Activated CD4-positive, alpha-beta T cell treated with anti-CD3 and anti-CD28 coated beads, Interleukin-2, amount 10 ng/mL, durations not matched to agents 7 days and 5 days (primary cell): ENCODE measurements at places on chromosomes 2 and 18. TPM values are rescaled to one million over a fixed set of nuclear protein-coding genes. Genes with fewer than 3 reads are reported as not detected.

The PROKR1 gene
- total RNA-seq = not detected

- H3K27ac ChIP-seq = no peak overlapping the region
- H3K4me3 ChIP-seq = no peak overlapping the region
- H3K36me3 ChIP-seq = no peaks in the 10 kb centered on the region
- no peak for DNase-seq
These were observed 144.6 kb downstream of the QPCT start for GRCh38 chr2:37489041-37489456.

The PNKD gene
- 39.1 TPM for total RNA-seq

The CFAP210 gene
- total RNA-seq = not detected

DNA sequence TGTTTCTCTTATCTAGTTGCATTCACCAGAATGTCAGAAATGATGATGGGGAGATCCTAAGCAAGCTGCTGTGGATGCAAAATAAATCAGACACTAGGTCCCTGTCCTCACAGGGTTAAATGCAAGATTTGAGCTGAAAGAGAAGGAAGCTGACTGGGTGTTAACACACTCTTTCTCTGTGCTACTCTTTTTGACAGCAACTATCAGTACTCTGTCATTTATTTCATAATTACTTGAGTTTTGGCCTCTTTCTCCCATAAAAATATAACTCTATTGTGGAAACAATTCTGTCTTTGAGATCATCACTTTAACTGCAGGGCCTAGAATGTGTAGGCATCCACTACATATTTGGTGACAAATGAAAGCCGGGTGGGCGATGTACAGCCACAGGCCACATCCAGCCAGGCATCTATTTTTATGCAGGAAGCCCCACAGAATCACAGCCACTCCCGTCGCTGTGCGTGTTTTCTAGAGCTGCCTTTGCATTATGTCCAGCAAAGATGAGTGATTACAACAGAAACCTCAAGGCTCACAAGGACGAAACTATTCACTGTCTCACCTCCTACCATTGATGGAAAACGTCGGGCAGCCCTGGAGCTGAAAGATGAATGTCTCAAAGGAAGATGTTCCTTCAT, 849.0 kb downstream of the RNF144A start:
- no peaks in the 10 kb centered on the region for H3K4me1 ChIP-seq
- H3K27ac ChIP-seq = no peak overlapping the region
- no peak for DNase-seq
- H3K4me3 ChIP-seq = no peak overlapping the region

DNA sequence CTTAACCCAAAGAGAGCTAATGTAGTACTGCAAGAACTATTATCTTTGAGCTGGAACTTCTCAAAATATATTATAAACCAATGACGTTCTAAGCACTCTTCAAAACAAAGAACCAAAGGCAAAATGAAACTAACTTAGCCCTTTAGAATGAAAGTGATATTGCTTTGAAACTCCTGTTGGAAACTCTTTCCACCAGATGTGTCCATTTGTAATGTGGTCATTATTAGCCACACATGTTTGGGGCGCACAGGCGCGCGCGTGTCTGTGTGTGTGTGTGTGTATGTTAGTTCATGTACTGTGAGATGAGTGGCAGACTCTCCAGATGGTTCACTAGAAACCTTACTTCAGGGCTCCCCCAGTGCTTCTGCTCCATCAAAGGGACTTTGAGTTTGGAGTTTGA, 323.4 kb downstream of the BCL11A start:
- no peak overlapping the region for H3K27ac ChIP-seq
- no peaks in the 10 kb centered on the region for H3K4me1 ChIP-seq
- no peak overlapping the region for H3K4me3 ChIP-seq
- H3K27me3 ChIP-seq = peaks cover 2% of the 10 kb centered on the region
- H3K36me3 ChIP-seq = no peaks in the 10 kb centered on the region

DNA sequence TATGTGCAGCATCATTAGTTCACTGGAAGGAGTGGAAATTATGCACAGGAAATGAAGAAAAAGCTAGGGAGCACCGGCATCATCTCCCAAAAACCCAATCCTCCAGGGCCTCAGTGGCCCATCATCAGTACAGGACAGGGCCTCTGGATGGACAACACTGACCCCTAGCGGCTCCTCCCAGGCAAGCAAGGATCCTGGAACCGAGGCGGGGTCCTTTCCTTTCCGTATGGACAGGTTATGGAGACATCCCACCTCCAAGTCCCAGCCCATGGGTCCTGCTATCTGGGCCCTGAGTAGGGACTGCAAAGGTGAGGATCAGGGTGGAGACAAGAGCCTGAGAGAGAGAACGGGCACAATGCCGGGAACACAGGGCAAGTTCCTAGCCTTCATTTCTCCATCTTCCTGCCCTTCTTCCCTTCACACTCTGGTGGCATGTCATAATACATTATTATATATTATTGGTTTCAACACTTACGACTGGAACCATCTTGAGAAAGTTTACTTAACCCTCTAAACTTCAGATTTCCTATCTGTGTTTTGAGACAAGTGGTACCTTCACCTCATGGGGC, 68.2 kb downstream of the ZNF516 start:
- H3K27me3 ChIP-seq = no peaks in the 10 kb centered on the region
- peaks cover 3% of the 10 kb centered on the region for H3K4me1 ChIP-seq
- H3K4me3 ChIP-seq = no peak overlapping the region
- no peak for DNase-seq

DNA sequence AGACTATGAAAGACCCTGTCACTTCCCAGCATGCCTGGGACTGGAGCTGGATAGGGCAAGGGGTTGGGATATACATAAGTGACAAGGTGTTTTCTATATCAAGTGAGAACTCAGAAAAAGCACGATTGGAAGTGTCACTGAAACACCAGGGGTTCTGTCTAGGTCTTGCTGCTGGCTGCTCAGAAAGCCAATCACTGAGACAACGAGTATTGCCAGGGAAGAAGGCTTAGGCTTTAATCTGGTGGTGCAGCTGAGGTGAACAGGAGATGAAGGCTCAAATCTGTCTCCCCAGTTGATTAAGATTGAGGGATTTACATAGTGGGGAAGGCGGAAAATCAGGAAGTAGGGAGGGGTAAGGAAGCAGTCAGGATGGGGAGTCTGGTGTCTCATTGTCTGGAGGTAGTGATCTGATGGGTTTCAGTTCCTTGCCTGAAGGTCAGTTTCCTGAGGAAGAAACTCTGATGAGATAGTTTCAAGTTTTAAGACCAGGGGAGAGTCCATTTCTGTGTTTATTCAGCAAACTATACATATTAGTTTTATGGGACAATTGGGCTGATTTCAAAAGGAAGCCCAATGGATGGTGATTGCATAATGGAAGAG, 3.5 kb upstream of the C2orf74 start:
- H3K4me3 ChIP-seq = no peak overlapping the region
- DNase-seq = no peak
- H3K27me3 ChIP-seq = no peaks in the 10 kb centered on the region

GRCh38 chr2:73772819-73773218, 7.1 kb downstream of the DUSP11 start:
- H3K27me3 ChIP-seq = no peaks in the 10 kb centered on the region
- peaks cover 25% of the 10 kb centered on the region for H3K4me1 ChIP-seq
- H3K4me3 ChIP-seq = no peak overlapping the region
- no peak for DNase-seq

DNA sequence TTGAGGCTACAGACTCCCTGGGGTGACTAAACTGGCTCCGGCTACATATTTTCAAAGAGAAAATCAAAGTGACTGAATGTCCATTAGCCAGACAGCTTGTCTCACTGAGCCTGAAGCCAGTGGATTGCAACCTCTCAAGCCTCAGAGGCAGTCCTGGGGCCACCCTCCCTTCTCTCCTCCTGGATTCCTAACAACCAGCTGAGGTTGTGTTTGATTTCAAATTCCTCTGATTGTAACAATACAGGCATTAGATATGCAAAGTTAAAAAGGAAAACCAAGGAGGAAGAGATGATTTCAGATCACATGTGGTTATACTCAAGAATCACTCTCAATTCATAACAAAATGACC, 101.0 kb upstream of the LMAN1 start:
- no peak for DNase-seq
- H3K4me1 ChIP-seq = no peaks in the 10 kb centered on the region
- H3K27ac ChIP-seq = no peak overlapping the region
- no peaks in the 10 kb centered on the region for H3K36me3 ChIP-seq

The RSAD2 gene
- 100 TPM for total RNA-seq

DNA sequence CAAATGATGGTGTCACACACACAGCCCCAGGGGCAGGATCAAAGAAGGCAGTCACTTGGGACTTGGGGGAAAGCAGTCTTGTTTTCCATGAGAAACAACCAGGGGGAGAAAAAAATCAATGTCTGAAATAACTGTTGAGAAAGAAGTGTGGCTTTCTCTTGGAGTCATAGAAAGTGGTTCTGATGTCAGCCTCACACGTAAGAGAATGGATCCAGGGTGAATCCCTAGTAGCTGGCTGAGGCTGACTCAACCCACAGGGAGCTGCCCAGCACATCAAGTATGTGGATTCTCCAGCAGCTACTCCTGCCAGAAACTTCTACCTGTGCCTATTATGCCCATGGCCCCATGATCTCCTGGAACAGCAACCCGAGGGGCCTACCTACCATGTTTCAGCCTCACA, 33.6 kb upstream of the ZBTB7C start:
- no peak overlapping the region for H3K4me3 ChIP-seq
- no peaks in the 10 kb centered on the region for H3K36me3 ChIP-seq
- DNase-seq = no peak
- peaks cover 51% of the 10 kb centered on the region for H3K27me3 ChIP-seq
- no peak overlapping the region for H3K27ac ChIP-seq

DNA sequence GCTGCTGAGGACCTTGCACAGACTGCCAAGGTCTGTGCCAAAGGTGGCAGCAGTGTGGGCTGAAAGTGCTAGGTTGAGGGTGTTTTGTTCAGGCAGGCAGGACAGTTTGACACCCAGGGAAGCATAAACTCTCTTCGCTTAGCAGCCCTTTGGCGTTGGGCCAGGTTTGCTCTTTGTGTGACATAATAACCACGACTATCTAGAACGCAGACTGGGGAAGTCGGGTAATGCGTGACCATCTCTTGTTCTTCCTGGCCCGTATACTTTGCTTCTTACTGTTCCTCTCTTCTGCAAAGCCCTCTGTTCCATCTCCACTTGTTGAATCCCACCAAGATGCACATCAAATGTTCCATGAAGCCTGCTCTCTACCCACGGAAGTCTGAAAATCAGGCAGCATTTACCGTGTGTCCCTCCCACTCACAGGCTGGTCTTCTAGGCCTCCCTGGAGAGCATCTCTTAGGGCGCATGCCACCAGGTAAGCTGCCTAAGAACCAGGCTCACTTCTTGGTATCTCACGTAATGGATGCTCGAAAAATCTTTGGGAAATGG, 96.7 kb upstream of the LMAN1 start:
- no peak overlapping the region for H3K27ac ChIP-seq
- H3K4me3 ChIP-seq = no peak overlapping the region
- no peaks in the 10 kb centered on the region for H3K36me3 ChIP-seq
- H3K4me1 ChIP-seq = no peaks in the 10 kb centered on the region

The MBP gene
- 133 TPM for total RNA-seq

DNA sequence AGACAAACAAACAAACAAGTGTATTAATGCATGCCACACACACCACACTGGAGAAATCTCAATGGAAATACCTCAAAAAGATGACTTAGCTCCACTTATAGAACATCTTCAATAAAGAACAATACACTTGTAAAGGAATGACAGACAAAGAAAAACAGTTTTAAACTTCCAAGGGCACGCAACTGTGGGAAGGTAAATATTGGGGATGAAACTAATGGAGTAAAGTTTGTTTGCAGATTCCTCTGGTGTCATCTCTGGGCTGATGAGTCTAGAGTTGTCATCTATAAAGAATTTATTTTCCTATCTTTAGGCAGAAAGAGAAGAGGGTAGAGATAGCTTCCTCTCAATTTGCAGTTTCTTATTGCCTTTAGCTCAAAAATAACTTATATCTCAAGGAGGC, 144.0 kb upstream of the ZC3H15 start:
- DNase-seq = no peak
- H3K27me3 ChIP-seq = no peaks in the 10 kb centered on the region

DNA sequence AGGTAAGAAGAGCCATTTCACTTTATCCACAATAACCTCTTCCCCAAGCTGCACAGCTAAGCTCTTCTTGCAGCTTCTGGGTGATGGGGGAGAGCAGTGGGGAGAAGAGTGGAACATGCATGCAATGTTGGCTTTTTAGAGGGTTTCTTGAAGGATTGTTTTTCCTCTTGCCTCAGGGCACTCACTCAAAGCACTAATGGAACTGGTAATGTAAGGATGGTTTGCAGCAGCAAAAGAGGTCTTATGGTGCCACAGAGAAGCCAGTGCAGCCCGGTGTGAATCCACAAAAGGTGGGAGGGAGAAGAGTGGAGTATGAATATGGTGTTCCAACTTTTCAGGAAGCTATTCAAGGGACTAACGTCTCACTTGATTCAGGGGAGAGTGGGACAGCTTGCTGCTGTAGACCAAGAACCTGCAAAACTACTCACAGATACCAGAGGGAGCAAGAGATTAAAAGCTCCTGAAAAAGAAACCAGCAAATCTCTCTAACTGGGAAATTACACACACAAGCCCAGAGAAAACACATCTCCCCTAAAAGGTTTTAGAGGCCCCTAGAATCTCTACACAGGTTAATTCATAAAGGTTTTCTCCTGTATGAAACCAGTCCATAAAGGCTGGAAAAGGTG, 116.4 kb downstream of the CHN1 start:
- no peaks in the 10 kb centered on the region for H3K27me3 ChIP-seq
- H3K36me3 ChIP-seq = no peaks in the 10 kb centered on the region
- no peak for DNase-seq
- no peak overlapping the region for H3K27ac ChIP-seq
- no peak overlapping the region for H3K4me3 ChIP-seq

- no peaks in the 10 kb centered on the region for H3K4me1 ChIP-seq
- peaks cover 3% of the 10 kb centered on the region for H3K36me3 ChIP-seq
- DNase-seq = no peak
- no peaks in the 10 kb centered on the region for H3K27me3 ChIP-seq
- H3K4me3 ChIP-seq = no peak overlapping the region
These were observed 169.1 kb upstream of the TRIB2 start for GRCh38 chr2:12547566-12548170.
